ENCODE measurements at places on chromosomes 3 and 15. TPM values are rescaled to one million over a fixed set of nuclear protein-coding genes. Genes with fewer than 3 reads are reported as not detected.

DHX36 gene
- polyA plus RNA-seq: 22.8 TPM

DNA sequence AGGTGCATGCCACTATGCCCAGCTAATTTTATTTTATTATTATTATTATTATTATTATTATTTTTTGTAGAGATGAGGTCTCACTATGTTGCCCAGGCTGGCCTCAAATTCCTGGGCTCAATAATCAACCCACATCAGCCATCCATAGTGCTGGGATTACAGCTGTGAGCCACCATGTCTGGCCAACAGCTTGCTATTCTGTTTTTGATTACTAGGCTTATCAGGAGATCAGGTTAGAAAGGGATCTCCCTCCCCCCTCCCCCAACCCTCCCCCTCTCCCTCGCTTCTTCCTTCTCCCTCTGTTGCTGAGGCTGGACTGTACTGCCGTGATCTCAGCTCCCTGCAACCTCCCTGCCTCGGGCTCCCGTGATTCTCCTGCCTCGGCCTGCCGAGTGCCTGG lies 8.6 kb downstream of the CLN6 start:
- H3K36me3 ChIP-seq: peaks cover 5% of the 10 kb centered on the region
- no peaks in the 10 kb centered on the region for H3K27me3 ChIP-seq
- no peak overlapping the region for H3K4me3 ChIP-seq

DNA sequence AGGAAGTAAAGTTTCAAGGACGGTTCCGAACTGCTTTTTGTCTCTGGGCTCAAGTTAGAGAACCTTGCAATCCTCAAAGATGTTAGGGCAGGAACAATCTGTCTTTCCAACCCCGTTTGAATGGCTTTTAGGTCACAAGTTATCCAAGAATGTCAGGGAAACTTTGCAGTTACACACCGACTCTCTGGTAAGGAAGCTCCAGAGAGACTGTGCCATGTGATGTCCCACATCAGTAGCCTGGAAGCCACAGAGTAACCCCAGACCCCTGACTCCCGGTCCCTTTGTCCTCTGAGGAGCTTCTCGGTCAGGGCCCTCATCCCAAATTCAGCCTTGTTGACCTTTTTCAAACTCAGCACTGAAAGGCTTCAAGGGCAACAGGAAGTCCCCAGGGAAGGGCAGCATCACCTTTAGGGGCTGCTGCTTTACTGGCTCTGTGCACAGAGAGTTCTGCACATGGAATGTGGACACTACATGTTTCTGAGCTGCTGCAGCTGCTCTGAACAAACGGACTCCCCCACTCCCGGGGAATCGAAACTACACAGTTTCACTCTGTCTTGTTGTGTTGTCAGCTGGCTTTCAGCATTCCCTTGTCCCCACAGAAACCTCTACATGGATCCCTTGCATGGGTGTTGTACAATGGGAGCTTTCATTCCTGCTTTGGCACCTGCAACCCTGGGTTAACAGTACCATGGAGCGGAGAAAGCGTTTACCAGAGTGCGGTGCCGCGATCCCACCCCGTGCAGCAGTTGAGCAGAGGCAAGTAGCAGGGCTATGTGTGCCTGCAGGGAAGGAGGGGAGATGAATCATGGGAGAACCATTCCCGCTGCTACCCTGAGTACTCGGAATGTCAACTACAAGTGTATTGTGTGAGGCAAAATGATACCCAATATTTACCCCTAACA lies 408.2 kb upstream of the THBS1 start:
- H3K4me3 ChIP-seq: no peak overlapping the region
- peaks cover 7% of the 10 kb centered on the region for H3K4me1 ChIP-seq
- DNase-seq: no peak
- H3K27ac ChIP-seq: peak overlapping the region; percentile 78

DNA sequence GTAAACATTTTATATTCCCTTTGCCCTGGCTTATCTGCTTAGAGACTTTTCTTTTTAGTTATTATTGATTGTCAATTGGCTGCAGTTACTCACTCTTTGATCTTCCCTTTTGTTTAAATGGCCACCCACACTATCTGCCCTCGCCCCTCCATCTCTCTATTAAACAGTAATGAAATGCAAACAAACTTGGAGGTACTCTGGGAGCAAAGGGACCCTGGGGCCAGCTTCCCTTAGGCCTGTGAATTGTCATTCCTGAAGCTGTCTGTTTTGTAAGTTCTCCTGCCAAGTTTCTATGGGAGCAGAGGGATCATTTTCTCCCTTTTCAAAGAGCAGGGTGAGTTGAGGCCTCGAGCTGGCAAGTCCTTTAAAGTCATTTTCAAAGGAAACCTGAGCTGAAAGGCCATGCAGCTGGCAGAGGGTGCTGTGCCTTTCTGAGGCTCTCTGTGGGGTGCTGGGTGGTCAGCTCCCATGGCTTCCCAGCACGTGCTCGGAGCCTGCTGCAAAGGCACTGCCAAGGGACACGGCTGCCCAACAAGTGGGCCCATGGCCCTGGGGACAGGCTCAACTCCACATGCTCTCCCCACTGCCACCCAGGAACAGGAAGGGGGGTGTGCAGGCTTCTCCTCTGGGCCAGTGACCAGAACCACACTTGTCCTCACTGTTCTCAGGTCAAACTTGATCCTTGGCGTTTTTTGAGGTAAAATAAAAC lies 17.4 kb upstream of the RTP2 start:
- peaks cover 30% of the 10 kb centered on the region for H3K36me3 ChIP-seq
- no peaks in the 10 kb centered on the region for H3K4me1 ChIP-seq
- H3K27ac ChIP-seq: no peak overlapping the region
- DNase-seq: no peak
- H3K27me3 ChIP-seq: no peaks in the 10 kb centered on the region

DNA sequence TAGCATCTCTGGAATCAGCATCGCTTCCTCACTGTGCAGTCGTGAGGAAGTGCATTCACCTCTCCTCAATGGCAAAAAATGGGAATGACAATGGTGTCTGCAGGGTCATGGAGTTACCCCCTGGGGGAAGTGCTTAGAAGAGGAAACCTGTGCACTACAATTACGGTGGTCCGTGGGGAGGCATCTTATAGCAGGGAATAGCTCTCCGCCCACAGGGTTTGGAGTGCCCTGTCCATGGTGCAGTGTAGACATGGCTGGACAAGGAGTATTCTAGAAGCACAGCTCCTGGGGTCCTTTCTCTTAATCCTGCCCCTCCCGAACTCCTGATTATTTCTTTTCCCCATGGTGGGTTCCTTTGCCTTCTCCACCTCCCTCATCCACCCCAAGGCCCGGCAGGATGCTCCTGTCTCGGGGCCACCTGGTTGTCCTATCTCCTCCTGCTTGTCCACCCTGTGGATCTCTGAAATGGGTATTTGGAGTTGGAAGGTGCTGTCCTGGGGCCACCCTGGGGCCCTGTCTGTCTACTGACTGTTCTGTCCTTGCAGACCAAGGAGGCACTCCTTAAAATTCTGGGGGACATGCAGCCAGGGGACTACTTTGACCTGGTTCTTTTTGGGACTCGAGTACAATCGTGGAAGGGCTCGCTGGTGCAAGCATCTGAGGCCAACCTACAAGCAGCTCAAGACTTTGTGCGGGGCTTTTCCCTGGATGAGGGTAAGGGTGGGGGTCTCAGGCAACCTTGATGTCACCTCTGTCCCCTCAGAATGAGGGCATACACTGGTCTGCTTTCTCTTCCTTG lies 5.2 kb downstream of the ITIH1 start:
- no peaks in the 10 kb centered on the region for H3K36me3 ChIP-seq
- DNase-seq: no peak
- H3K4me1 ChIP-seq: no peaks in the 10 kb centered on the region
- no peak overlapping the region for H3K27ac ChIP-seq
- peaks cover 13% of the 10 kb centered on the region for H3K27me3 ChIP-seq

DNA sequence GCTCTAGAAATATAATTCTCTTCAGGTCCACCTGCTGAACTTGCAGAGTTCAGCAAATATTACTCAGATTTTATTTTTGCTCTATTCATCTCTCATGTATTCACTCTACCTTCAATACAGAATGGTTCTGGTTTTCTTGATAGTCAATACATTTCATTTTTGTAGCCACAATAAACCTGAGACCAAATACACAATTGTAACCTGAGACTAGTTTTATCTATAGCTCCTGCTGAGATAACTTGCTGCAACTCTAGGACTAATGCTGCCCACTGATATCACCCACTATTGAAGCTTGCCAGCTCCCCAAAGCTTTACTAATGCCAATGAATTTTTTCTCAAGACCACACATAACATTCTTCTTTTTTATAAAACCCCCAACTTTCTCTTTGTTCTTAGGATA lies 229.3 kb downstream of the NSUN3 start:
- no peak for DNase-seq
- no peaks in the 10 kb centered on the region for H3K4me1 ChIP-seq
- no peak overlapping the region for H3K4me3 ChIP-seq
- no peak overlapping the region for H3K27ac ChIP-seq
- H3K27me3 ChIP-seq: no peaks in the 10 kb centered on the region
- H3K36me3 ChIP-seq: no peaks in the 10 kb centered on the region

- no peak overlapping the region for H3K4me3 ChIP-seq
- no peaks in the 10 kb centered on the region for H3K36me3 ChIP-seq
- DNase-seq: no peak
- H3K4me1 ChIP-seq: peaks cover 26% of the 10 kb centered on the region
- H3K27me3 ChIP-seq: no peaks in the 10 kb centered on the region
Observed at GRCh38 chr15:60966316-60966715, 262.8 kb downstream of the RORA start.

GRCh38 chr3:50327129-50327528 lies 894 bp downstream of the TUSC2 start:
- H3K36me3 ChIP-seq: peaks cover 10% of the 10 kb centered on the region
- no peaks in the 10 kb centered on the region for H3K4me1 ChIP-seq
- no peaks in the 10 kb centered on the region for H3K27me3 ChIP-seq

GRCh38 chr3:188052169-188053035 lies 101.6 kb upstream of the LPP start:
- H3K4me3 ChIP-seq: no peak overlapping the region
- no peak overlapping the region for H3K27ac ChIP-seq

- H3K36me3 ChIP-seq: peaks cover 10% of the 10 kb centered on the region
- H3K4me1 ChIP-seq: no peaks in the 10 kb centered on the region
- H3K4me3 ChIP-seq: no peak overlapping the region
- no peak for DNase-seq
- peak overlapping the region; percentile 99 for H3K27ac ChIP-seq
Observed at GRCh38 chr3:188287339-188287738, 133.4 kb downstream of the LPP start.

Measured in SK-N-SH (cell line).